Kasumi-1 (cell line): ENCODE measurements at places on chromosomes 13 and 19.

DNA sequence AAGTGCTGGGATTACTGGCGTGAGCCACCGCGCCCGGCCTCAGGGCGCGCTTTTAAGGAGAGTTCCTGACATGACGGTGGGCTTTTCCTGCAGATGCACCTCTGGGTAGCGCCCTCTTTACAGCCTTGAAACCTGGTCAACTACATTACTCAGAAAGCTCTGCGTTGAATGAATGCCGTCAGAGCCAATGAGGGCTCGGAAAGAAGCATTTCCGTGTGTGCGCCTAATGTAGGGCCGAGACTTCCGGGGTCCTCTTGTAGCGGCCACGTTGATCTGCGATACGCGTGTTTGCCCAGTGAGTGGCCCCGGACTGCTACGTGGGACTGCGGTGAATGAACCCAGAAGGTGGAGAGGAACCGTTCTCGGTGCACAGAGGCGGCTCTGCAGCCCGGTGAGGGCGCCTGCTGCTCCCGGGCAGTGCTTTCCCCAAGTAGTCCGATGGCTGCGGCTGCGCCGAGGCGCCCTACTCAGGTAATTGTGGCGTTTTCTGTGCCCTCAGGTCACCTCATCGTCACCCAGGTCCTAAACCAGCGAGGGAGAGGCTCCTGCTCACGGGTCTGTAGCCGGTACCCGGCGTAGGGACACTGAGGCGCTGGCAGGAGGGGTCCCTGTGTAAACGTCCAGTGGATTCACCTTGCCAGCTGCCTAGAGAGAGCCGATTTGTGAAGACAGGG, 4.9 kb upstream of the ZNF552 start:
- peak; percentile 90 for DNase-seq

DNA sequence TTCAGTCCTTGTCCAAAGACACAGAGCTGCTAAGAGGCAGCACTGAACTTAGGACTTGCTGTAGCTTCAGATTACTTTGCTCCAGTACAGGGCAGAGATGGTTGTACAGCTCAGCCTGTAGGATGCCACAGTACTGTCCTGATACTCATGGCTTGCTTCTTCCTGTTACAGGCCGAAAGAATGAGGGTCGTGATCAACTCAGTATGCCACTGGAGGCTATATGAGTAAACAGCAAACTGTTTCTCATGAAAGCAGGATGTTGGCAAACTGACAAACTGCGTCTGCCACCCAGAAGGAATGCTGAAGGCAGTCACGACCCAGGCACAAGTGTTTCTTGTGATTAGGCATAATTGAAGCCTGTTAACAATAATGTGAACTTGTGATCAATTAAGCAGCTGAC, 2.8 kb downstream of the ZNF749 start:
- DNase-seq, result no peak

DNA sequence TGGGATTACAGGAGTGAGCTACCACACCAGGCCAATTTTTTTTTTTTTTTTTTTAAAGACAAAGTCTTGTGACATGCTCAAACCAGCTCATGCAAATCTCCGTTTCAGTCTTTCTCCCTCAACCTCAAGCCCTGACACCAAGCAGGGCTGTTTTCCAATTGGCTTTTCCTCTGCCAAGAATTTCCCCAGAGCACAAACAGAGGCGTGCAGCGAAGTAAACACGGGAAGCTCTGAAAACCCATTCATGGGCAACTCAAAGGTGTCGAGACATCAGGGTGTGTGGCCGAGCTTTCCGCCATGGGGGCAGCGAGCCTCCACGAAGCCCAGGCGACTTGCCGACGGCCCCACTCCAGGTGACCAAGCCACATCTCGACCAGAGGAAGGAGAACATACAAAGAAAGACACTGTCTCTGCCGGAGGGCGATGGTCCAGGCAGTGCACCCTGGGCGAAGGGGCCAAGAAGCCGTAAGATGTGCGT, 70.0 kb downstream of the INSR start:
- no peak for DNase-seq

GRCh38 chr19:283395-283794, 7.8 kb downstream of the PLPP2 start:
- DNase-seq, result no peak

DNA sequence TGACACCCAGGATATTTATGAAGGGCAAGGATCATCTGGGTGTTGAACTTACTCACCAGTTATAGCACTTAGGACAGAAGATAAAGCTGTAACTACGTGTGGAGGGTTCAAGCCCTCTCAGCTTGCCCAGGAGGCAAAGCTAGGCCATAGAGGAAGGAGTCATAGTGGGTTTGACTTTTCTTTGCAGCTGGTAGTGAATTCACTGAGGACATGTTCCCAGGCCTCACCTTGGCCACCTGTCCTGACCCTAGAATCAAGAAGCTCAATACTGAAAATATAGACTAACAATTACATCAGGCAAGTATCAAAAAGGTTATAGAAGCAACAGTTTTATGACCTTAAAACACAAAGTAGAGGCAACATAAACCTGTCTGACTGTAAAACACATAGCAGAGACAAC, 1207.7 kb downstream of the SLITRK1 start:
- DNase-seq, result no peak

DNA sequence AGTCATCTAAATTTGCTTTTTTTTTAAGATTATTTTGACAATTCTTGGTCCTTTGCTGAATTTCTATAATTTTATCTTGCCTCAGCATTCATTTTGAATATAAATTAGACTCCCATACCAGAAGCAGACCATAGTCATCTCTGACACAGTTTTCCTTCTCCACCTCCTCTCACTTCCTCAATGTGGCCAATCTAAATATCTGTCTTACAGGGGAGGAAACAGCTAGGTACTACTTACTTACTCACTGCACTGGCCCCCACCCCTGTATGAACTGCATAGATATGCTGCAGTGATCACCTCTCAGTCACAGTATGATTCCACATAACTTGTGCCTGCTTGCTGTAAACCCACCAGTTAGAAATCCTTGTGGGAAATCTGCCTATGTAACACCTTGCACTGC, 665.6 kb downstream of the FGF9 start:
- DNase-seq, result no peak

- no peak for DNase-seq
Measured at GRCh38 chr13:44685641-44686040, 109.5 kb upstream of the TSC22D1 start.

DNA sequence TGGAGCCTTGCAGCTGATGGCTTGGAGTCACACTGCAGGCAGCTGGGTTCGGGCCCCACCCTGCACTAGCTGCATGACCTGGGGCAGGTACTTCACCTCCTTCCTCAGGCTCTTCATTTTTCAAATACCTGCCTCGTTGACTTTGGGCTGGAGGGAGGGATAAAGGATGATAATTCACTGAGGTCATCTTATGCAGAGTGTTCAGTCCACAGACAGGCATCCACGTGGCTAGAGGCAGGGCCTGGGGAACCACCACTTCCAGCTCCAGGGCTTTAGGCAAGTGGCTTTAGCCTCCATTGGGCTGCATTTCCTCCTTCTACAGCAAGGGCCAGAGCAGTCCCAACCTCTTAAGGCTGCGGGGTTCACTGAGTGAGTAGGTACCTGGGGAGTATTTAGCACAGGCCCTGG, 84.8 kb downstream of the SIPA1L3 start:
- DNase-seq, result no peak

GRCh38 chr13:85666356-85666755, 132.9 kb downstream of the SLITRK6 start:
- DNase-seq, result no peak

DNA sequence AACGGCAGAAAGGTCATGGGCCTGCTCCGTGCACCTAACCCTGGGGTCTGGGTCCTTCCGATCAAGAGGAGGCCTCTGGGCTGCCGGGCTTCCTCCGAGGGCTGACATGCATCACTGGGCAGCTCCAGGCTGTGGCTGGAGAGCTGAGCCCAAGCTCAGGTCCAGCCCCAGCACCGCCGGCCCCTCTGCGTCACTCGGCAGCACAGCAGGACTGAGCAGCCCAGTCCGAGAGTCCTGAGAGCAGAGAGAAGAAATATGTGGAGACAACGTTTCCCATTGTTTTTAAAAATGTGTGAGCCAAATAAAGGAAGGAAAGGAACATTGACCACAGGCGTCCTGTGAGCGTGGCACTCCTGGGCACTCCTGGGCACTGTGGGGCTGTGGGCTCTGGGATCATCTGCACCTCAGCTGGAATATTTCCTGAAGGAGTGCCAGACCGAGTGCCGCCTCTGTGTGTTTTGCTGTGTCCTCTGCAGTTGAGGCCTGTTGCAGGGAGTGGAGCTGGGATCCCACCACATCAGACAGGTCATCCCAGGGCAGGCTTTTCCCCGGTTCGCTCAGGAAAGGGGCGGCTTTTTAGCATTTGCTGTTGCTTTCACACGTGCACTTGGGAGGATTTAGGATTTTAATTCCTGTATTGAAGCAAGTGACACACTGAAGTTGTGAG, 37.8 kb upstream of the TFDP1 start:
- no peak for DNase-seq

DNA sequence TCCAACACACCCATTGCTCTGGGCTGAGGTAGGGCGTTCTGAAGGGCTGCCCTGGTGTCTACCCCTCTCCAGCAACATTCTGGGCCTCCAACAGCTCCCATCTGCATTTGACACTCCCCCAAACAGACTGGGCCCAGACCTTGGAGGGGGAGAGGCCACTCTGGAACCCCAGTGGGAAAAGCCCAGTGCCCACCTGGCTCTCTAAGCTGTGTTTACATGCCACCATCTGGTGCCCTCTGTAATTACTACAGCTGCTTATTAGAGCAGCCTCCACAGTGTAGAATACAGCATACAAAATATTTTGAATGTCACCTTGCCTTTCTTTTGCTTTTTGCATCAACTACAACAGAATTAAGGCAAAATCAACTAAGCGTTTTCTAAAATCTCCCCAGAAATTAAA, 35.8 kb upstream of the TM9SF2 start:
- no peak for DNase-seq

- DNase-seq, result no peak
Measured at GRCh38 chr13:33183431-33184111, 102.0 kb downstream of the STARD13 start.

- peak; percentile 75 for DNase-seq
Measured at GRCh38 chr19:41298348-41298964, 11.5 kb upstream of the CCDC97 start.

GRCh38 chr19:1924320-1924961, 16.5 kb upstream of the CSNK1G2 start:
- DNase-seq, result no peak

- no peak for DNase-seq
Measured at GRCh38 chr19:34722353-34722752, 11.7 kb upstream of the ZNF181 start.

DNA sequence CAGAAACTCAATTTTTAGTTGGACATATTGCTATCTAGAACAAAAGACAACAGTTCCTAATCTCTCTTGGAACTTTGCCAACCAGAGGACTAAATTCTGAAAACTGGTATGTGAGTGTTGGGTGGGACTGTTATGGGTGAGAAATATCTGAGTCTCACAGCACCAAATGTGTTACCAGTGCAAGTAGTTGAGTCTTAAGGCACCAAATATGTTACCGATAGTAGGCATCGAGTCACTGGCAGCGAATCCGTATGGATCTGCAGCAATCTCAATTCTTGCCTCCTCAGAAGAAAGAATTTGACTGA, 575.2 kb downstream of the DACH1 start:
- no peak for DNase-seq

DNA sequence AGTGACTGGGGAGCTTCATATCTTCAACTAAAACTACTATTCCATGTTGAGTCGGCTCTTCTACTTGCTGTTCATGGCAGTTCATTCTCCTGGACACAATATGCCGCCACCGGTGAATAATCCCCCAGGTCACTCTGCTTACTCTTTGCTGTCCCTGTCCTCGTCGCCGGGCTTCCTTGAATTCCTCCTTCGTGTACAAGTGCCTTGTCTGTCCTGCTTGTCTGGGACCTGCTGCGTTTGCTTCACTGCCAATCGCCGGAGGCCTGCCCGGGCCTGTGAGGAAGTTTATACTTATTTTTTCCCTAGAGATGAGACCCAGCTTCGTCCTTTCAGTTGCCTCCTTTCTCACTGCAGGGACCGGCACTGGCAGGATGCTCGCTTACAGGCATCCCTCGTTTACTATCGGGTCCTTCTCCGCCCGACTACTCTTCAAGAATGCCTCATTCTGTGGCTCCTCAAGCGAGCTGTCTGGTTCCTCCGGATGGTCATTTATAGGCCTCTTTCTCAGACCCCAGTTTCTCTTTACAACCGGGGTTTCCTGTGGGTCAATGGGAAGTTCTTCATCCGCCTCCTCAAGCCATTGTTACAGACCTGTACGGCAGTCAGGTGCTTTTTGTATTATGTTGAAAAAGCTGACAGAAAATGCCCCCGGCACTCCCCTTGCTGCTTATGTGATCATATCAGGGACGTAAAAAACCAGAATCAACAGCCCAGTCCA, 5.5 kb upstream of the ERVV-1 start:
- no peak for DNase-seq

DNA sequence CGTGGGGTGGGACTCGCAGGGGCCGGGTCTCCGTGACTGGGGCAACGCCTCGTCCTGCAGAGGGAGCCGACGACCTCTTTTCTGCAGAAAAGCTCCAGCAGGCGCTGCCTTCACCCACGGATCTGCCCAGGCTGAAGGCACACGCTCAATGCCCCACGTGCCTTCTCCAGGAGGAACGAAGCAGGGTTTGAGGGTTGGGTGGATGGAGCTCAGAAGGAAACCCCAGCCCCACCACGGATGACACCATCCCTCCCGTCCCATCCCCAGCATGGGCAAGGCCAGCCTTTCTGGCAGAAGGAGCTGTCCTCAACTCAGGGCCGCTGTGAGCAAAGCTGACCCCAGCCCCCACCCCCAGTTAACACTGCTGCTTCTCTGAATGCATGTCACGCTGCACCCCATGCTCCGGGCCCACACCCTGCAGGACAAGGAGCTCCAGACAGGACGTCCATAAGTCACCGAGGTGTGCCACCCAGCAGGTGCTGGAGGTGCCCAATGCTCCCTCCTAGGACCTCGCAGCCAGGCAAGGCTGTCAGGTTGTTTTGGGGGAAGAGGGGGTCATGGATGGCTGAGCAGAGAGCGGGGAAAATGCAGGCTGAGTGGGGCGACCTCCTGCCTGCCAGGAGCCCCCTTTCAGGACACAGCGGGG, 7.4 kb downstream of the C19orf25 start:
- DNase-seq, result no peak

DNA sequence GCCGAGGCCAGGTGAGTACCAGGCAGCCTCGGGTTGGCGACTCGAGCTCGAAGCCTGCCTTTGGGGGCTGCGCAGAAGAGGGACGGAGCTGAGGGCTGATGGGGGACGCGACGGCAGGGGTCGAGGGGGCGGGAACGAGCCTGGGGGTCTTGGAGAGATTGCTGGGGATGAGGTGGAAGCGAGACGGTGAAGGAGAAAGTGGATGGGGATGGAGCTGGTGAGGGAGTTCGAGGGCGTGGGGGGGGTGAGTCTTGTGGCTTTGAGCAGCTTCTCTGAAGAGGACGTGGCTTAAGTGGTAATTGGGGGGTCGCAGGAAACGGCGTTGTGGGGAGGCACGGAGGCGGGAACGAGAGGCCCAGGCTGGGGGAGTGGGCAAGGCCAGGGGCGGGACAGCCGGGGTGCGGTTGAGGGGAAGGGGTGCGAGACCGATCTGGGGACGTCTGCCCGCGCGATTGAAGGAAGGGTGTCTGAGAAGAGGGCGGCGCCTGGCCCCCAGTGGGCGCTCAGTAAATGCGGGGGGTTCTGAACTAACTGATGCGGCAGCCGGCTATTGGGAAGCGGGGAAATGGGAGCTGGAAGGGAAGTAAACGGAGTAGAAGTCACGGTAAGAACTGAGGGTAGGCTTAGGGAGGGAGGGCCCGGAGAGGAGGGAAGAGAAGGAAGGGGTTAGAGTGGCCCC, 426 bp downstream of the MYO9B start:
- DNase-seq, result peak; percentile 69
